ENCODE measurements at places on chromosomes 5 and 9. TPM values are rescaled to one million over a fixed set of nuclear protein-coding genes. Genes with fewer than 3 reads are reported as not detected.

The FBXL7 gene
- total RNA-seq = 1.2 TPM

The CARTPT gene
- total RNA-seq = 2.9 TPM

The DOCK2 gene
- total RNA-seq = 3.3 TPM

The HARS2 gene
- total RNA-seq = 25.7 TPM

The MYORG gene
- total RNA-seq = 2.4 TPM

The SLCO6A1 gene
- 0.41 TPM for total RNA-seq

The MSMP gene
- total RNA-seq = 0.41 TPM

The SLC45A2 gene
- total RNA-seq = 0.41 TPM

The BARHL1 gene
- total RNA-seq = not detected

The TGFBI gene
- 4.9 TPM for total RNA-seq

The CENPP gene
- 5.7 TPM for total RNA-seq

The CTXN3 gene
- 13.9 TPM for total RNA-seq

All from frontal cortex (tissue), 4 donors.